ENCODE measurements at places on chromosomes 5 and 9. TPM values are rescaled to one million over a fixed set of nuclear protein-coding genes. Genes with fewer than 3 reads are reported as not detected.

PIK3R1 gene
- 10.7 TPM for total RNA-seq

ADGRD2 gene
- not detected for total RNA-seq

BHMT gene
- 0.86 TPM for total RNA-seq

FAM151B gene
- total RNA-seq: 9.2 TPM

NME5 gene
- not detected for total RNA-seq

TGFBR1 gene
- total RNA-seq: 136 TPM

TAS2R1 gene
- total RNA-seq: not detected

ZNF462 gene
- 13.6 TPM for total RNA-seq

CDC25C gene
- total RNA-seq: 13.3 TPM

CAVIN4 gene
- 3.7 TPM for total RNA-seq

PTAR1 gene
- total RNA-seq: 116 TPM

Measured in placental pericyte (primary cell).